Suppressor macrophage treated with lipopolysaccharide for 1 hour (primary cell): ENCODE measurements at places on chromosomes 1 and 21.

DNA sequence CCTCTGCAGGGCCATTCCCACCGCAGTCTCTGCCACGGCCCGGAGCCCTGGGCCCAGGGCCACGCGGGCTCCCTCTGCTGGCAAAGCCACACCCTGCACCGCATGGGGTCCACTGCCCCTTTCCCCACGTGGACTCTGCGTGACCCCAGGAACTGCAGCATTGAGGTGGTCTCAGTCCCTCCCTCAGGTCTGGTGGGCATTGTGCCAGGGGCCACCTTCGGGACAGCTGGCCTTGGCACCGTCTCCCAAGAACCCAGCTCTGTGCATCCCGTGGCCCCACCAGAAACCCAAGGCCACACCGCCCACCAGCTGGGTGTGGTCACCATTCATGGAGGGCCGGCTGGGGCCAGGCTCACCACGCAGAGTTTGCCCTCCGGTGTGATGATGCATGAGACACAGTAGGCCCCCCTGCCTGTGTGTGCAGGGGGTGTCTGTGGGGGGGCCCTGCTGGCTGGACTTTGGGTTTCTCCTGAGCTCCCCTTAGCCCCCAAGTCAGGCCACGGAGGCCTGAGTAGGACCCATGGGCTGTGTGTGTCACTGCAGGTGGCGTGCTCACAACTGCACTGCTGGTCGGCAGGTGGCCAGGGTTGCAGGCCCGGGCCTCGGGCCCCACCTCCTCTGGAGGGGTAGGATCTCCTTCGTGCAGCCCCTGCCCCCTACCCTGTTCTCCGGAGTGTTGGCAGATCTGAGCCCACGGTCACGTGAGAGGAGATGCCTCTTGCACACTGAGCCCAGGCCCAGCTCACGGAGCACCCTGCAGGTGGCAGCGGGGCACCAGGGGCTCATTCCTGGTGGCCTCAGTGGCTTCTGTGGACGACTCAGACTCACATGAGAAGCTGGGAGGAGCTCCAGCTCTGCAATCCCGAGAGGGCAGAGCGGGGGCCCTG is 5.8 kb downstream of the VWA1 start:
- peak; percentile 71 for DNase-seq

DNA sequence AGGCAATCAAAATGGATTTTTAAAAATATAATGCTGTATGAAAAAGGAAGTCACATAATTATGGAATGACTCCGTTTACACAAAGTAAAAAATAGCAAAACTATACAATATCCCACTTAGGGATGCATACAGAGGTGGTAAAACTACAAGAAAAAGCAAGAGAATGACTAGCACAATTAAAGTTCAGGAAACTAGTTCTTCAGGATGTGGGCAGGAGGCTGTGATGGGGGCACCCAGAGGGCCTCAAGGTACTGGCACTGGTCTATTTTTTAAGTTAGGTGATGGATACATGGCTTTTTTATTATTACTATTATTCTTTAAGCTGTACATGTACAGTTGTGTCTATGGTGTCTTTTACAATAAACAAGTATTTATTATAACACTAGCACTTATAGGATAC is 1.4 kb upstream of the ZC3H12A start:
- DNase-seq: no peak

DNA sequence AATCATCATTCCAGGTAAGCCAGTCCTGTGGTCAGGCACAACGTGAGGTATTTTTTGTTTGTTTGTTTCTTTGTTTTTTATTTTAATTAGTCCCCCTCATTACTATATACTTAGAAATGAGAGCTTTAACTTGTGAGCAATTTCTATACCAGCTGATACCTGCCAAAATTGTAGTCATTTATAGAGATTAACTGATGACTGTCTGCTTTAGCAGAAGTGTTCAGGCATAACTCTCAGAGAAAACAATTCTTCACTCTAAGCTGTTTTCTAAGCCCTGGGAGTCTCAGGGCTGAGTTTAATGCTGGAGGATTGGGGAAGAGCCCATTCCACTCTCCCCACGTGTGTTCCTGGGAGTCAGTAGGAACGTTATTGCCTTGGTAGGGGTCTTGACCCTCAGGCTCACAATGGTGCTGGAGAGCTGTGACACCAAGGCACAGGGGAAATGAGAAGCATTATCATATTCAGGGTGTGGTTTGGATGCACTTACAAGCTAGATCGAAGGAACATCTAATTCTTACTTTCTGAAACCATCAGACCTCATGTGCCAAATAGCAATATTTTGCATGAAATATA is 168.2 kb downstream of the CLIC6 start:
- peak; percentile 38 for DNase-seq

DNA sequence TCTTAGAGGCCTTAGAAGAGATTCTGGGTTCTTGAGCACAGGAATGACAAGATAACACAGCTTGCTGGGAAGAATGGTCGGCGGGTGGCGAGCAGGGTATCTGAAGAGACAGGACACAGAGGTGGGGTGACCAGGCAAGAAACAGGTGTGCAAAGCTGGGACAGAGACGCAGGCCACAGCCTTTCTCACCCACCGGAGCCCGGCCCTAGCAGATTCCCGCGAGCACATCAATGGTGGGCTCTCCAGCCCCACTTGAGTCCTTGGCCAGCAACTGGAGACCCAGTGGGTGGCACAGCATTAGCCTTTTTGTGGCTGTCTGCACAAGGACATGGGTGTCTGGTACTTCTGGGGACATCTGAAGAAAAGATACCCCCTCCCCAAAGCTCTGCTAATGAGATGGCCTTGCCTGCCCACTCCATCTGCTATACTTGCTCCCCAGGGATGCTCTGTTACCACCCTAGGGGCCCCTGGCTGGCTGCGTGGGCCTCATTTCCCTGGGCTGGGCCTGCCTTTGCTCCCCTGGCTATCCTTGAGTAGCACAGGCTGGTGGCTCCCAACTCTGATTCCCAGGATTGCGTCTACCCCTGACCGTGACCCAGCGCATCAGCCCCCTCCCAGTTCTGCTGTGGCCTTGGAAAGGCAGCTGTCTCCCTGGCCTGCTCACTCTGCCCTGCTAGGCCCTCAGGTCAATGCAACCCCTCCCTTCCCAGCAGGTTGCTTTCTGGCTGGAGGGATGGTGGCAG is 127.2 kb upstream of the ADAR start:
- no peak for DNase-seq

GRCh38 chr1:218930472-218931241 is 243.0 kb upstream of the LYPLAL1 start:
- DNase-seq: no peak

DNA sequence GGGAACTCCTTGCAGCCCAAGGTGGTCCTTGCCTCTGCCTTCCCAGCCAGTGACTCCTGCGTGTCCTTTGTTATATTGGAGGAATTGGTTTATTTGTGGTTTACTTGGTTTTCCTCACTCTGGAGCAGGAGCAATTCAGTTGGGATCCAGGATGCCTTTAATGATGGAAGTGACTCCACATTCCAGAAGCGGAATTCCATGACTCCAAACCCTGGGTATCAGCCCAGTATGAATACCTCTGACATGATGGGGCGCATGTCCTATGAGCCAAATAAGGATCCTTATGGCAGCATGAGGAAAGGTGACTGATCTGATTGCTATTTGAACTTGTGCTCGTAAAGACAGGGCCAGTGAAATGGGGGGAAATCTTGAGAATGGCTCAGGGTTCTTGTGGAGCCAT is 15.1 kb upstream of the PIGV start:
- DNase-seq: no peak

DNA sequence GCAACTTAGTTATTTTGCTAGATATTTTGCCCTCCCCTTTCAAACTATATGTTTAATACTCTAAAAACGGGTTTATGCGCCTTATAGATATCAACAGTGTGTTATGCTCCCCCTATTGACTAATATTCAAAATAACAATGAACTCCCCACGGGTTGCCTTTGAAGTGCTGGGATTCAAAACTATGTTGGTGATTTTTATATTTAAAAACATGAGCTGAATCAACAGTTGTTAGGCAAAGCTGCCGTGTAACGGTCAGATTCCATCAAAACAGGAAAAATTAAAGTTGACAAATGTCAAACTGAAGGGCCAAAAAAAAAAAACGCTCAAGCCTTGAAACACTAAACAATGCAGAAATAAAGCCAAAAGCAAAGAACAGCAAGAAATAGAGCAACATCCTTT is 2.5 kb downstream of the TGFBR3 start:
- peak; percentile 29 for DNase-seq

GRCh38 chr1:228008391-228009115 is 1.8 kb downstream of the WNT3A start:
- no peak for DNase-seq

DNA sequence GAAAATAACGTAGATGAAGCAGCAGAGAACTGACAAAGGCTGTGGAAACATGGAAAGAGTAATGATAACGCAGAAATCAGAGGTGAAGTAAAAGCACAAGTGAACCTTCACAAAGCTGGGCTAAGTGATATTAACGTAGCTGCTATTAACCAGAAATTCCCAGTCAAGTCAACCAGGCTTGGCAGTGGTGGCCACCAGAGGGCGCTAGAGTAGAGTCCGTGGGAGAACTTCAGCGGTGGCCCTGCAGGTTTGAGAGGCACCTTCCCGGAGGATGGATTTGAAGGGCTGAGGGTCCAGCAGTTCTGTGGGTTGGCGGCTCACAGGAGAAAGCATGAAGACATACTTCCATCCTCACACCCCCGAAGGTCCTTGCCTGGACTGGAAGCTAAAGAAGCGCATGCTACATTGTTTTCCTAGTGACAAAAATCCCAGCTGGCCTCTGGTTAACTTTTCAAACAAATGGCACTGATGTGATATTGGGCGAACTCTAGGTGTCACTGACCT is 81.7 kb upstream of the ZNF648 start:
- DNase-seq: peak; percentile 94

GRCh38 chr1:202251424-202252256 is 58.0 kb downstream of the LGR6 start:
- DNase-seq: peak; percentile 41

DNA sequence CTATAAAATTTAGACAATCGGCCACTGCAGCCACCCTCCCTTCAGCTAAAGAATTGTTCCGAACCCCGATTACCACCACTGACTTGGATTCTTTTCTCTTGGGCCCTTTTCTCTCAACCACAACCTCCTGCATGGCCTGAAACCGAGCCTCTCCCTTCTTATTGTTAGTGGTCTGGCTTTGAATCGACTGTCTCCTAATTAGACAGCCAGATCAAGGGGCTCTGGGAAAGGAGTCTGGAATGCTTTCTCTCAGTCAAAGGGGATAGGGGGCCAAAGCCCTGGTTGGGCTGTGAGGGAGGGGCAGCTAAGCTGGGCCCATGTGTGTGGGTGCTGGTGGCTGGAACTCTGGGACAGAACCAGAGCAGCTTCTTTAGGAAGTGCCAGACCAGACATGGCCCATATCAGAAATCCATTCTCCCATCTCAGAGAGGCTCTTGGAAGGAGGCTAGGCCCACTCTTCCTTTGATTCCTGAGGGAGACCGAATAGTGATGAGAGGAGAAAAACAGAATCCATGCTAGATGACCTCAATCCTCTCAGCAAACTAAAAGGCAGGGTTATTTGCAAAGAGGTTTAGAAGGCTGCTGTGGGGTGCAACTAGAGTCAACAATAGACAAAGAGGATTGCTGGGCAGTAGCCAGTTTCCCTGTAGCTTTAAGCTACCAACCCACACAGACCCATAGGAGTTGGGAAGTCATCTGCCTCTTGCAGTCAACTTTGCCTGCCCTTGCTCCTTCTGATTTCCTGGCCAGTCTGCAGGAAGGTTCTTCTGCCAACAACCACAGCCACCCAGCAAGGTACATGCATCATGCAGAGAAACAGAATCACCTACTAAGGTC is 117.6 kb downstream of the AK5 start:
- DNase-seq: no peak

GRCh38 chr1:8666389-8667167 is 150.9 kb downstream of the RERE start:
- no peak for DNase-seq

GRCh38 chr21:45985471-45986315 is 4.1 kb downstream of the COL6A1 start:
- DNase-seq: no peak

DNA sequence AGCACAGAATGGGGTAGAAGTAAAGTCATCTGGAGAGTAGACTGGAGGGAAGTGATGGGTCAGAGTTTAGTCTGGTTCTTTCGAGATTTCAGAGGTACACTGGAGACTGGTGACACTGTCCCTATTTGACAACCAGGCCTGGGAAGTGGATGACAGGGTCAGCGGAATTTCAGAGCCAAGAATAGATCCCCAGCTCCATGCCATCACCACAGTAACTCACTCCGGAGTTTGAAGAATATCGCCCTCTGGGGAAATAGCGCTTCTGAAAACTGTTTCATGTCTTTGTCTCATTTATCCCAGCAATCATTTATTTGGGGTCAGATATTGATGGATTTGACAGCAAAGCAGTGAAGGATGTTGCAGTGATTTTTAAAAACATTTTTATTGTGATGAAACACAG is 7.6 kb upstream of the NFASC start:
- DNase-seq: no peak

- no peak for DNase-seq
Observed at GRCh38 chr21:16568661-16569060, 838.9 kb downstream of the USP25 start.

GRCh38 chr1:19869929-19870328 is 12.3 kb upstream of the OTUD3 start:
- DNase-seq: no peak

DNA sequence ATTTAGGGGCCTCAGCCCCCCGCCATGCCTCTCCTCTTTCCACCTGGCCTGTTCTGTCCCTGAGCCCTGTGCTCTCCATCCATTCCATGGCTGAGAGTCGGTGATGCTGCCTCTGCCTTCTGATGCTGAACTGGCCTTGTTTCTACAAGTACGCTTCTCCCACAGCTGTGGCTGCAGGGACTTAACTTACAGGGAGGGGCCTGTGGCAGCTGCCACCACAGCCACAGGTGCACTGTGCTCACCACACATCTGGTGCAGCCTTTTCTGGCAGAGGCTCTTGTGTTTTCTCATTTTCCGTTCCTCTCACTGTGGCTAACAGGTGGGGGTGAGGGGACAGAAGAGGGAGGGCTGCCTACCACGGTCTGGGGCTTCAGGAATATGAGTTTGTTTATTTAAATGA is 4.2 kb downstream of the FMO1 start:
- DNase-seq: no peak

GRCh38 chr1:199944986-199945385 is 82.5 kb upstream of the NR5A2 start:
- DNase-seq: peak; percentile 65

- no peak for DNase-seq
Observed at GRCh38 chr1:216178281-216178680, 245.0 kb downstream of the USH2A start.

DNA sequence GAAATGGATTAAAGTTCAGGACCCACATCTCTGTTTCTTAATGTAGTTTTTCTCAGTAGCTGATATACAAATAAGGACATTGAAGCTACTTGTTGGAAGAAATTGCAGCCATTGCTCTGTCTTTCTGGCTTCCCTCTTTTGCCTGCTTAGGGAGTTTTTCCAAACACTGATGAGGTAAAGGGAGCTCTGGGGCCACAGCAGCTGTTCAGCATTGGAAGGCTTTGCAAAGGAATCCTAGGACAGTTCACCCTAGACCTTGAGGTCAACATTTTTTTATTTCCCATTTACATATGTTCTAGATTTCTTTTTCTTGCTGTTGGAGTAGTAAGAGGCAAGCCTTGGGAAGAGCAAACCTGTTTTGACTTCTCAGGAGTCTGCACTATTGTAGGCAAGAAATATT is 126.9 kb upstream of the PLPPR5 start:
- DNase-seq: no peak
